ENCODE measurements at places on chromosomes 7 and 10.

DNA sequence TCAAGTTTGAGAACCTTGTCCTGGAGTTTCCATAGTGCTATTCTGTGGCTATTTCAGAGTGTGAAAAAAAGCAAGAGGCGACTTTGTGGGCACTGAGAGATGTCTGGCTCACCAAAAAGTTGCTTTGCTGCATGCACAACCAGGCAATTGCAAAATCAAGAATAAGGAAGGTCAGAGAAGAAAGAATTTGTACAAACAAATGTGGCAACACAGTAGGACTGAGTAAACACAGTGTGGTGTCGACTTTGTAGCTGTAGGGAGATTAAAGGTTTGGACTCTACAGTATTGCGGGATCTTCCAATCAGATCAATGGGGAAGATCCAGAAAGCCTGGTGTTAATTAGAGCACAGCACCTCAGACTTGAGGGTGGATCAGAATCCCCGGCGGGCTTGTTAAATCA lies 88.1 kb upstream of the PLPP4 start:
- no peak for DNase-seq

- no peak for DNase-seq
Measured at GRCh38 chr10:132397671-132398565, 918 bp downstream of the PWWP2B start.

DNA sequence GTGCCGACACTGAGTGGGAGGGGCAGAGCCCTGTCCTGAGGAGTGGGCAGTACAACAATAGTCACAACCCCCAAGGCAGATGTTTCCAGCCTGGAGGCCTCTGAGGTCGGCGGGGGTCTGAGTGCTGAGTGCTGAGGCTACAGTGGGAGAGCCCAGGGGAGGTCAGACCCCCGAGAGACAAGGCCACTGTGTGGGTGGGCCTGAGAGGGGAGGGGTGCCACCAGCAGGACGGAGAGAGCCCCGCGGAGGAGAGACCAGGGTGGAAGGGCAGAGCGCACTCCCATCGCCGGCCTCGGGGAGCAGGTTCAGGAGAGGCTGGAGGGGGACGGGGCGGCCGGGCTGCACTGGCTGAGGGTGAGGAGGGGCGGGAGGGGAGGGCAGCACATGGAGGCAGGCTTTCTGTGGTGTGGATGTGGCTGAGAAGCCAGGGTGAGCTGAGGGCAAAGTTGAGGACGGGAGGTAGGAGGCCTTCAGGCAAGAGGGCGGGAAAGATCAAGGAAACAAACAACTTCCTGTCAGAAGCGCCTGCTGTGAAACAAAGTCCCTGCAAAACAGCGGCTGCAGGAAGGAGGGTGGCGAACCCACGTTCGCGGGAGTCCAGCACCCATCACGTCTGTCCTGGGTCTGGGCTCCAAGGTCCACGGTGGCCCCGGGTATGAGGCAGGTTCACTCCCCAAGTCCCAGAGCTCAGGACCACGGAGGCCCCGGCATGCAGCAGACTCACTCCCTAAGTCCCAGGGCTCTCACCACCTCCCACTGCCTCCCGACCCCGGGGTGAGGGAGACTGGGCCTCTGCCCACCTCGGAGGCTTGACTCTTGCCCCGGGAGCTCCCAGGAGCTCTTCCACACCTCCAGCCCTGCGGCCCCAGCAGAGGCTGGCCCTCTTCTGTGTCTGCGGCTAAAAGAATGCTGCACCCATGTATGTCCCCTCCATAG lies 76.8 kb upstream of the NKX6-2 start:
- no peak for DNase-seq

DNA sequence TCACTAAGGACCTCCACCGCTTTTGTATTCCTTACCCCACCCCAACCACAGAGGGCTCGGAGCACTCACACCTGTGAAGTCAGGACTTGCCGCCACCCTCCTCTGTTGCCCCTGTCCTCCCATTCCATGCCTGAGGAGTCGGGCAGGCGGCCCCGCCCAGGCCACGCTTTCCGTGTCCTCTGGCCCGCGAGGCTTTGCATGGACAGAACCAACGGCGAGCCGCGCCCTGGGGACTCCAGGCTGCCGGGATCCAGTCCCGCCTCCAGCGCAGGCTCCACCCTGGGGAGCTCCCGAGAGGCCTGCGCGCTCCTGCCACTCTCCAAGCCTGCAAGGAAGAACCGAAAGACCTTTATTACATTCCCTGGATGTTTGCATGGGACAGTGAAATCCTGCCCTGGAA lies 366.4 kb upstream of the POM121L12 start:
- no peak for DNase-seq

DNA sequence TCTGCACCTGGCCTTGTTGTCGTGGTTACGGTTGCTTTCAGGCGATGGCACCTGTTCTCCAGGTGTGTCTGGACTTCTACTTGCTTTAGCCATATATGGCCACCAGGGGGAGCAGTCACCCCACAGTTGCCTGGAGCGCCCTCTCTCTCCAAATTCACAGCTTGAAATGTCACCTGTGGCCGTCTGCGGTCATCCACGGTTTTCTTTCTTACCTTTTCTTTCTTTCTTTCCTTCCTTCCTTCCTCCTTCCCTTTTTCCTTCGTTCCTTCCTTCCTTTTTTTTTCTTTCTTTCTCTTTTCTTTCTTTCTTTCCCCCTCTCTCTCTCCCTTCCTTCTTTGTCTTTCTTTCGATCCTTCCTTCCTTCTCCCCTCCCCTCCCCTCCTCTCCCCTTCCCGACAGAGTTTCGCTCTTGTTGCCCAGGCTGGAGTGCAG lies 150.5 kb upstream of the VKORC1L1 start:
- DNase-seq = peak; percentile 69

GRCh38 chr7:5050676-5051075 lies 5.0 kb downstream of the RBAK start:
- no peak for DNase-seq

GRCh38 chr7:157017149-157017548 lies 6.7 kb upstream of the MNX1 start:
- DNase-seq = no peak

- DNase-seq = no peak
Measured at GRCh38 chr7:9600974-9601373, 1167.6 kb downstream of the NXPH1 start.

- DNase-seq = no peak
Measured at GRCh38 chr10:72123616-72124015, 35.3 kb upstream of the SPOCK2 start.

DNA sequence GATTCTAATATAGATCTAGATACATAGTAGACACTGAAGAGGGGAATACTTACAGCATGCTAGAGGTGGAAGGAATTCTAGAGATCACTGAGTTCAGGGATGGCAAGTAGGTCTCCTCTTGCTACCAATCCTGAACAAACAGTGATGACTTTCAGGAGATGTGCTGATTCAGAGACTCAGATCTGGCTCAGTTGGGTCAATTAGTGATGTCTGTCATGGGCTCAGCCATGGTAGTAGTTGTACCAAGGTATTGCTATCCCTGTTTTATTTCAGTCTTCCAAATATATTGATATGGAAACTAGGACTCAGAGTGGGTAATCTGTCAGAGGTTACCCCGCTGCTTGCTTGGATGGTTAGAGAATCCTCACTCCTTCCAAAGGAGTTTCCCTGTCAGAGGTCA lies 38.5 kb downstream of the UNC5B start:
- DNase-seq = no peak

DNA sequence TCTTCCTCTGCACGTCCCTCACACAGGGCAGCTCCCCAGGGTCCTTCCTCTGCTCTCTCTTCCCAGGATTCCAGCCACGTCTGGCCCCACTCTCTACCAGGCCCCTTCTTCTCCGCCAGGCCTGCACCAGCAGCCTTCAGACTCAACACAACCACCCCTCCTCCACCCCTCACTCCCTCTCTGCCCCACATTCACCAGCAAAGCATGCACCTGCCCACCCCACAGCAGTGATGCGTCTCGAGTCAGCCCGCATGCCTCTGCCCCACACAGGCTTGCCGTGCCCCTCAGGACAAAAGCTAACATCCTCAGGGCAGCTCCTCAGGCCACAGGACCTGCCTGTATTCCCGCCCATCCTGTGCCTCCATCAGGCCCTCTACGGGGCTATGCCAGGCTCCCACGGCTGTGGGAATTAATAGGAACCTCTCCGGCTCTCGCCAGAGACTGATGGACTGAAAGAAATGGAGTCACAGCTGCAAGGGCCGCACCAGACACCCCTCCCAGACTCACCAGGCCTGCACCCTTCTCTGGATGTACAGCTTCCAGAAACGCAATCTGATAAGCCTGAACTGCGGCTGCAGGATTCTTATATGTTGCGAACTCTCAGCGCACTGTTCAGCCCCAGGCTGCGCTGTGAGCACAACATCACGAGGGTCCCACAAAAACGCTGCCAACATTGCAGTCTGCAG lies 100.1 kb downstream of the CYTH3 start:
- DNase-seq = no peak

GRCh38 chr7:140390034-140390433 lies 8.3 kb downstream of the SLC37A3 start:
- DNase-seq = no peak

- no peak for DNase-seq
Measured at GRCh38 chr10:8043569-8044306, 10.8 kb upstream of the GATA3 start.

DNA sequence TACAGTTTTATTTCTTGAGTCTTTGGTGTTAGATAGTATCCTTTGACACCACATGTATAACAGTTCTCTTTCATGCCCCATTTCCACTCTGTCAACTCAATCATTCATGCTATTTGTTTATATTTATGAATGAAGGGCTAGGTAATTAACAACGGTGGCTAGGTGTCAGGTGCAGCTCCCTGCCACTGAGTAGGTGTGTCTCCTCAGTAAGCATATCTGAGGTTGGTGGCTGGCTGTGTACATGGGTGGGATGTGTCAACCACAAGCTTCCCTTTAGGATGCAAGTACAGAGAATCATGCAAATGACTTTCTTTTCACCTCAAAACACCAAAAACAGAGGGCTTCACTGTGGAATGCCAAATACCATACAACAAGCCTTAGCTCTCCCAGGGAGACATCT lies 83.4 kb downstream of the ZNF365 start:
- DNase-seq = no peak

DNA sequence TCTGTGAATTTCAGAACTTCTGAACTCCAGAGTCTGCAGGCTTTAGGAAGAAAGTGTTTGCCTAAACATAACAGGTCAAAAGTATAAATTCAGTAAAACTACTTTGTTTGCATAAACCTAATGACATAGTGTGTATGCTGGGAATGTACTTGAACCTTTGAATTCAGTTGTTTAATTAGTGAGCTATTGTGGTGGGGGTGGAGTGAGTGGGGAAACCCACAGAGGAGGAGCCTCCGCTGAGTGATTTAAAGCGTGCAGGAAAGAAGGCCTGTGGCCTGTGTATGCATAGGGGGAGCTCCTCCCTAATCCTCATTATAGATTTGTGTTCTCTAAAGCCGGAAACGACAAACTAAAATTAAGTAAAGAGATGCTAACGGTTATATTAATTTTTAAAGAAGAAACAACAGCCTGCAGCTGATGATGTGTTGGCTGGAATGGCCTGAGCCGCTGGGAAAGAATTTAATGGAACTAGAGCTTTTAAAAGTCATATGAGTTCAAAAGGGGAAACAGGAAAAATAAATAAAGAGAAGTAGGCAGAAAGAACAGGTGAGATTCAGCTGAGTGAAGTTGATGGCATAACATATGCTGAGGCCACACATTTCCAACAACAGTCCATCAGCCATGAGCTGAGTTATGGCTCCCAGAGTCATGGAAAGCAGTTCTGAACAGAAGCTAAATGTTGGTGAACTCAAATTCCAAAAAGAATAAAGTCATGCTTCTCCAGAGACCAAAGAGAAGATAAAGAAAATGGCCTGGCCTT lies 595.0 kb downstream of the GRM8 start:
- DNase-seq = no peak

- no peak for DNase-seq
Measured at GRCh38 chr10:58994226-58995057, 182.0 kb upstream of the PHYHIPL start.

DNA sequence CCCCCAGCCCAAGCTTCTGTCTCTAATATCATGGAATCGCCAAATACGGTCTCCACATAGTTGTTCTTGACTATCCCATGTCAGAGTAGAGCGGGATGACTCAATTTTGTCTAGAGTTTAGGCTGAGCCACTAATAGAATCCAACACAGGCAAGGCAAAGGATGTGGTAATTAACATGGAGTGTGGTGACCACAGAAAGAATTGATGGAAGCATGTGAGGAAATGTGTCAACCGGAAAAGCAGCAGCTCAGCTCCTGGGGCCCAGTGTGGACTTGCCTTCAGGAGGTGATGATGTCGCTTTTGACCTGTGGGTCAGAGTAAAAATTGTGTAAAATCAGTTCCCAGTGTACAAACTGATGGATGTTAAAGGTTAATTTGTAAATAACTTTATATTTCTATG lies 139.3 kb upstream of the KLF6 start:
- no peak for DNase-seq

- DNase-seq = no peak
Measured at GRCh38 chr7:39908973-39909372, 41.1 kb upstream of the CDK13 start.

DNA sequence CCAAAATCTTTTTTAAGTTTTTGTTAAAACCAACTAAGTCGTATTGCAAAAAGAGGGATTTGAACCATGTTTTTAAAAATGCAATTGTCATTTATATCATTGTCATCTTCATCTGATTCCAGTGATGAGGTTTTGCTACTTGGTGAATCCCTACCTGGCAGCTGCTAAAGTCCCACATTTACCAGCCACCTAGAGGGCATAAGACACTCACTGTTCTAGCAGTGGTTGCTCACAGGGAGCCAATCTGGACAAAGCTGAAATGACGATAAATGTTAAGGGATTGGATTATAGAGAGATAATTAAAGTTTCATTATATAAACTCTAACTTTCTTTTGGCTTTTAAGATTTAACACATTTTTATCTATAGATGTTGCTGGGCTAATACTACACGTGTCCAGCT lies 18.7 kb downstream of the KIFBP start:
- DNase-seq = no peak
